Activated naive CD4-positive, alpha-beta T cell treated with anti-CD3 and anti-CD28 coated beads, Interleukin-2, amount 10 ng/mL, durations not matched to agents 7 days and 5 days (primary cell): ENCODE measurements at places on chromosomes 6 and 20.

DNA sequence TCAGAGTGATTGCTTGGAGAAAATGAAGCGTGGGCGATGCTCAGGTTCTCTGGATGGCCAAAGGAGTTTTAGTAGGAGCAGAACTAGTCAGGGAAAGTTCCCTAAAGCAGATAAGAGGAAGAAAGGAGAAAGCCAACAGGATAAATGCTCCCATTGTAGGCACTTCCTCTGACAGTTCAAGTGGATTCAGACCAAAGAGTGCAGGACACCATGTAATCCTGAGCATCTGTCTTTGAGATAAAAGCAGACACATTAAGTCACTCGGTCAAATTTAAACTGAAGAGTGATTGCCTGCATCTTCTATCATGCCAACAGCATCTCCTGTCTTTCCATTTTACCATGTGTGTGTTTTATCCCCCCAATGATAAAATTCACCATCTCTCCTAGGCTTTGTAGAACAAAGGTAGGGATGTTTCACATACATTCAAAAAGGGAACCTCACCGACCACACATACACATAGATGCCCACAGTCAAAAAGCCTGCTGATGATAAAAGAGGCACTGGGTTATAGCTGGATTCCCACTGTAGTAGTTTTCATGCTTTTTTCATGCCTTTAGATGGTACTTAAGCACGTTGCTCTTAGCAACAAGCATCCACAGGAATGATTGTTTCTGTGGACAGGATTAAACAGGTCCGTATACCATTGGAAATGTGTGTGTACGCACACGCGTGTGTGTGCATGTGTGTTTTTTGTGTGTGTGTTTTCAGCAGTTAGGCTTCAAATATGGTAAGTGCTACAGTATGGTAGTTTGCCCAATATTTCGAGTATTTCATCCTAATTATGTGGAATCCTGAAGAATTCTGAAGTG is 7.0 kb downstream of the GRIK2 start:
- DNase-seq: no peak

DNA sequence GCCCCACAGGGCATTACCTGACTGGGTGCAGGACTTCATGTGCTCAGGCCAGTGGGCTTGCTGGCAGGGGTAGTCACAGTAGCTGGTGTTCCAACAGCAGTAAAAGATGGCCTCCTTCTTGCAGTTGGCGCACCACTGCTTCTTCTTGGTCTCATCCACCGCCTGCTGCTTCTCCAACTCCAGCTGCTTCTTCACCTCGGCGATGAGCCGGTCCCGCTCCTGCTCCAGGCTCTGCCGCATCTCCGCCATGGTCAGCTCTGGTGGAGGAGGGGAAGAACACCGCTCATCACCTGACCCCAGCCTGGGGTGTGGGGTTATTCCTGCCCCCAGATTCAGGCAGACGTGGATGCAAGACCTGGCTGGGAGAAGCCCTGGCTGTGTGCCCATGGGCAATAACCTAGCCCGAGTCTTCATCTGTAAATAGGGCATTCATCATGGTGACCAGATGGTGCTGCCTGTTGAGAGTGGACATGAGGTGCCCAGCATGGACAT is 132.2 kb downstream of the ZMYND8 start:
- DNase-seq: no peak

GRCh38 chr6:24933266-24933665 is 2.5 kb downstream of the RIPOR2 start:
- no peak for DNase-seq

DNA sequence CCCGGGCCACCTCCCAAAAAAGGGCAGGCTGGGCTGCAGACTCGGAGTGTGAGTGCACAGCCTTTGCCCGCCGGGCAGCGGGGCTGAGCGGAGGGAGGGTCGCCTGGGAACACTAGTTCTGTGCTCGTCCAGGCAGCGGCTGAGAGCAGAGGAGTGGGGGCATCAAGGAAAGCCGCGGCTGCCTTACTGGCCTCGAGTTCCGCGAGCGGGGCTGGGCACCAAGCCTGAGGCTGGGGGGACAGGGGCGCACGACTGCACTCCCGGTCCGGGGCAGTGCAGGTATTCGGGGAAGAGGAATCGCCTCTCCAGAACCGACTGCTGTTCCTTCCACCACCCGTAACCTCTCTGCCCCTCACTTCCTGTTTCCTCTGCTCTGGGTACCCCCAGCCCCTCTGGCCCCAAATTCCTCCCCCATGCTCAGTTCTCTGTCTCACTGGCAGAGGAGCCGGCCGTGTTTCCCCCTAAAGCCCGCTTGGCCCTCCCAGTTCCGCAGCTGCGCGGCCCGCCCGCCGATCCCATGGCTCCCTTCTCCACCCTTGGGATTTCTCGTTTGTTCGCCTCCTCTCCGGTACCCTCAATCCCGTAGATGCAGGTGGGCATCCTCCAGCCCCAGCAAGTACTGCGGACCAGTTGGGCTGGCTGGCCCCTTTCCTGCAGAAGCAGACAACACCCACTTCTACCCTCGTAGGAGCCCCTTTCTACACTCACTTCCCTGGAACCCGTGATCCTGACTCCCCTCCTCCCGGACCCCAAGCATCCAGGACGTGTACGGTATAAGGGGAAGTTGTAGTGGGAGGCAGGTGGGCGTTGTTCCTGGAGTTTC is 5.1 kb downstream of the RING1 start:
- DNase-seq: no peak

GRCh38 chr6:69072796-69073195 is 437.7 kb downstream of the ADGRB3 start:
- no peak for DNase-seq

DNA sequence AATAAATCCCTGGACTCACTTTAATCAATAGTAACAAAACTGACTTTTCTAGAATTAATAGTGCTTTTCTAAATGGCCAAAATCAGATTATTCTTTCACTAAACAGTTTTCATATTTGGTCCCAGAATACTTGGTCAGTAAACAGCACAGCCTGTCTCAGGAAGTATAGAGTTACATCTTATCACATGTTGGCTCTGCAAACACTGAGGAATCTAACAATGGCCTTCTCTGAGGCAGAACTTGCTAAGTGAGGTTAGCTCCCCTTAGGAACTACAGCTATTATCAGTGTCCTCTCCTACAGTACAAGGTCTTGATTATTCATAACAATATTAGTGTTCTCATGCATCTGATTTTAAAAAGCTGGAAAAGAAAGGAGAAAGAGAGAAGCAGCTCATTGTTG is 1622.8 kb downstream of the HACE1 start:
- DNase-seq: no peak

DNA sequence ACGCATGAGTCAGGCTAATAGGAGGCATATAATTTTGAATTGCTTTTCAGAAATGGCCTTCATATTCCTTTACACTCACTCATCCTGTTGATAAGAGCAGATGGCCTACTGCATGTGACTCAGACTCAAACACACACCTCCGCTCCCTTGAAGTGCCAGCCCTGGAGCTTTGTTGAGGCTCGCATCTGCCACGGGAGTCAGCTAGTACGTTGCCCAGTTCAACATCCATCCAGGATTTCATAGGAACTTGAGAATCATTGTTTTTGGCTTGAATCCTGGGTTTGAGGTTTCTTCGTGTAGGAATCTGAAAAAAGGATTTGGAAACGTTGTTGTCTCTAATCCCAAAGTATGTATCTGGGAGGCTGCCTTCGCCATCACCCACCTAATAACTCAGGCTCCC is 87.4 kb upstream of the JAG1 start:
- no peak for DNase-seq

DNA sequence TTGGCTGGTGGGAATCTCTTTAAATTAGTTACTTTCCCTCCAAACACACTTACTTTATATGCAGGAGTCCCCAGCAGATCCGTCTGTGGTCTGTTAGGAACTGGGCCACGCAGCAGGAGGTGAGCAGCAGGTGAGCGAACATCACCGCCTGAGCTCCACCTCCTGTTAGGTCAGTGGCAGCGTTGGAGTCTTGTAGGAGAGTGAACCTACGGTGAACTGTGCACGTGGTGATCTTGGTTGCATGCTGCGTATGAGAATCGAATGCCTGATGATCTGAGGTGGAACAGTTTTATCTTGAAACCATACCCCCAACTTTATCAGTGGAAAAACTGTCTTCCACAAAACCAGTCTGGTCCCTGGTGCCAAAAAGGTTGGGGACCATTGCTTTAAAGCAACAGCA is 5.0 kb downstream of the SERPINB6 start:
- no peak for DNase-seq

GRCh38 chr6:158647501-158647900 is 2.4 kb upstream of the SYTL3 start:
- DNase-seq: no peak

DNA sequence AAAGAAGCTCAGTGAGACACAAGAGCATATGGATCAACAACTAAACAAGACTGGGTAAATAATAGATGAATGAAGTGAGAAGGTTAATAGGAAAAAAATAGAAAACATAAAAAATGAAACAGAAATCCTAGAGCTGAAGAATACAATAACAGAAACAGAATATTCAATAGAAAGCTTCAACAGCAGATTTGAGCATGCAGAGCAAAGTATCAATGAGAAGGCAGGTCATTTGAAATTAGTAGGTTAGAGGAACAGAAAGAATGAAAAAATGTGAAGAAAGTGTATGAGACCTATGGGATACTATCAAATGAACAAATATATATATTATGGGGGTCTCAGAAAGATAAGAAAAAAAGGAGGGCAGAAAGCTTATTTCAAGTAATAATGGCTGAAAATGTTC is 362.9 kb upstream of the POU3F2 start:
- no peak for DNase-seq

DNA sequence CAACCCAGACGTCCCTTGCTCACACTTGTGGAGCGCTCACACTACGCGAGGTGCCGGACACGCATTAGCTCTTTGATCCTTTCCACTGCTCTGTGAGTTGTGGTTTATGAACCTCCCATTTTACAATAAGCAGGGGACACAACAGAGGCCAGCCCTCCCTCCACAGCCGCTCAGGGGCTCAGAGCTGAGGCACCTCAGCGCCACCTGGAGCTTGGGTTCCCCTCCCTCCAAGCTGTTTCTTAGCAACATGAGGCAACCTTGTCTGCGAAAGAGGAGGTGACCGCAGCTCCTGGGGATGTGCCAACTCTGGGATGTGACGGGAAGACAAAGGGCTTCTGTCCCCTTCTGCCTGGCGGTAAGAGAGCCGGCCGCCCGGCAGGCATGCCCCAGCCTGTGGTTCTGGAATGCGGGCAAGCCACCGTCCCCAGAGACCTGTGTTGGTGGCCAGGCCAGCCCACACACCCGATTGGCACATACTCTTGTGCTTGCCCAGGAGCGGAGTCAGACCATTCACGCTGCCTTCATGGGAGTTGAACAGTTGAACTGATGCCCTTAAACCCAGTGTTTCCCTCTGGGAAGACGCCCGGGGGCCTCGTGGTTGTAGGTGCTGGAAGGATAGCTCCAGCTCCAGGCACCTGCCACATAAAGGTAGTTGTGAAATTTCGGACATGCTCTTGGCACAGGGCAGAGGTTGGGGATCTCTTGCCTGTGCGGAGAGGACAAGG is 44.5 kb downstream of the RBM38 start:
- DNase-seq: peak; percentile 67

DNA sequence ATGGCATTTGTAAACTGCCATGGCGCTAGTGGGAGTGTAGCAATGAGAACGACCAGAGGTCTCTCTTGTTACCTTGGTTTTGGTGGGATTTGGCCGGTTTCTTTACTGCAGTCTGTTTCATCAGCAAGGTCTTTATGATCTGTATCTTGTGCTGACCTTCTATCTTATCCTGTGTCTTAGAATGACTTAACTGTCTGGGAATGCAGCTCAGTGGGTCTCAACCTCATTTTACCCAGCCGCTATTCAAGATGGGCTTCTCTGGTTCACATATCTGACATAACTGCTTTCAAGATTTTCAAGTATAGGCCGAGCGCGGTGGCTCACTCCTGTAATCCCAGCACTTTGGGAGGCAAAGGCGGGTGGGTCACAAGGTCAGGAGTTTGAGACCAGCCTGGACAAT is 1.9 kb upstream of the SFT2D1 start:
- no peak for DNase-seq

- DNase-seq: no peak
These were observed 128.0 kb upstream of the MCHR2 start for GRCh38 chr6:100121854-100122609.

DNA sequence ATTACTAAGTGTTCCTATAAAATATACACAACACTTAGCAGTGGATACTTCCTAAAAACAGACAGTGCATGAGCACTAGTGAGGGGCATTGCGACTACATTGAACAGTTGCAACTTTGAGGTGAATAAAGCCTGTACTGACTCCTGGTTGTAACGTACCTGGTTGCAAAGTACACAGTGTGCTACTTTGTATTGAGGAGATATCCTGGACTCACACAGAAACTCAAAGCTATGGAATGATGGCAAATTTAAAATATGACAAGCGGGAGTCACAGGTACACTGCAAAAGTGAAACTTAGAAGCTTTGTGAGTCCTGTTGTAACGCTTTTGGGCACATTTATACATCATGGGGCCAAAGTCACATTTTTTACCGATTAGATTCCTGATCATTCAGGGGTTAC is 55.6 kb upstream of the HLA-A start:
- no peak for DNase-seq

DNA sequence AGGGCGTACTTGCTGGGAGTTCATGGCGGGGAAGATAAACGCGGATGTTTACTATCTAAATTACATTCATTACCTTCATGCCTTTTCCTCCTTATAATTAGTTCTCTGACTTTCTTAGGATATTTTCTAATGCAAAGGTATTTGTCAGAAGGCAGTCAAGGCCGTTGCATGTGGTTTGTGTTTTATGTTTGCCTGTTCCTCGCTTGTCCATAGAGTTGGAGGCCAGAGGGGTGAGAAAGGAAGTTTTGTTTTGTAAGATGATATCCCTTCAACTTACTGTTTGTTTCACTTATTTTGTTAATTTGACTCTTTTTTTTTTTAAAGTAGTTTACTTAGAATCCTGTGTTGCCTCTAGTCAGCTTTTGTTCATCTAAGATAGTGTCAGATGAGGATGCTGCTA is 4.0 kb upstream of the CCN2 start:
- DNase-seq: no peak

DNA sequence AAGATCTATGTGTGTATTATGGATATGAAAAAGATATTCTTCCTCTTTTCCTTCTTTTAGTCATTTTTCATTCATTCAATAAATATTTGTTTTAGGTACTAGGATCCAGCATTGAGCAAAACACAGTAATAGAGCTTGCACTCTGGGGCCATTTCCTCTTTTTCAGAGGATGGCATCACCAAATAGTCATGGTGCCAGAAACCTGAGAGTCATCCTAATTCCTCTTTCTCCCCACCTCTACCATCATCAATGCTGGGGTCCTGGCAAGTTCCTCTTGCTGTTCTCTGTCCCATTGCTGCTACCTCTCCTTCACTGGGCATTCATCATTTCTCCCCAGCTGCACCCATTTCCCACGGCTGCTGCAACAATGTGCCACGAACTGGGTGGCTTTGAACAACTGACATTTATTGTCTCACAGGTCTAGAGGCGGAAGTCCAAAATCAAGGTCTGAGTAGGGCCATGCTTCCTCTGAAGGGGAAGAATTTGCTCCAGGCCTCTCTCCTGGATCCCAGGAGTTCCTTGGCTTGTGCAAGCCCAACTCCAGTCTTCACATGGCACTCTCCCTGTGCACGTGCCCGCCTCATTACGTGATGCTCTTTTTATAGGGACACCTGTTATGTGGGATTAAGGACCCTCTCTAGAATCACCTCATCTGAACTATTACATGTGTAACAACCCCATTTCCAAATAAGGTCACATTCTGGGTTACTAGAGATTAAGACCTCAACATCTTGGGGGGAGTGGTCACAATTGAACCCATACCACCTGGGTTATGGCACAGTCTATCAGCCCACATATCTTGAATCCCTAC is 9.5 kb upstream of the IGF2R start:
- DNase-seq: no peak
